ENCODE measurements at places on chromosomes 7 and 10.

DNA sequence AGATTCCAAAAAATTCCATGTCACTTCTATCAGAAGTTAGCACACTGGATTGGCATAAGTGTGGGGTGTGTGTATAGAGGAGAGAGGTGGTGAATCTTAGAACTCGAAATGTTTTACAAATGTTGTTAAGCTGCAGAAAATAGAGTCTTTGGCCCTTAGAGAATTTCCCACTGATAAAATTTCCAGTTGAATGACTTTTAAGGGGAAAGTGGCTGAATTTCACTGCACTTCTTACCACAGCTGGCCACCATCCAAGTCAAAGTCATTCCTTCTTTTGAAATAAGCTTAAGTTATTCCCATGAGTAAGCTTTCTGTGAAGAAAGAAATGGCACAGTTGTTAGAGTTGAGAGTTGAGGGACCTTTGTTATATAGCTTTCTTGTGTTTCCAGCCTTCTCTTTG lies 13.9 kb downstream of the VCL start:
- H3K27ac ChIP-seq, result peak overlapping the region; percentile 22
- H3K4me1 ChIP-seq, result peaks cover 55% of the 10 kb centered on the region
- no peak for DNase-seq

DNA sequence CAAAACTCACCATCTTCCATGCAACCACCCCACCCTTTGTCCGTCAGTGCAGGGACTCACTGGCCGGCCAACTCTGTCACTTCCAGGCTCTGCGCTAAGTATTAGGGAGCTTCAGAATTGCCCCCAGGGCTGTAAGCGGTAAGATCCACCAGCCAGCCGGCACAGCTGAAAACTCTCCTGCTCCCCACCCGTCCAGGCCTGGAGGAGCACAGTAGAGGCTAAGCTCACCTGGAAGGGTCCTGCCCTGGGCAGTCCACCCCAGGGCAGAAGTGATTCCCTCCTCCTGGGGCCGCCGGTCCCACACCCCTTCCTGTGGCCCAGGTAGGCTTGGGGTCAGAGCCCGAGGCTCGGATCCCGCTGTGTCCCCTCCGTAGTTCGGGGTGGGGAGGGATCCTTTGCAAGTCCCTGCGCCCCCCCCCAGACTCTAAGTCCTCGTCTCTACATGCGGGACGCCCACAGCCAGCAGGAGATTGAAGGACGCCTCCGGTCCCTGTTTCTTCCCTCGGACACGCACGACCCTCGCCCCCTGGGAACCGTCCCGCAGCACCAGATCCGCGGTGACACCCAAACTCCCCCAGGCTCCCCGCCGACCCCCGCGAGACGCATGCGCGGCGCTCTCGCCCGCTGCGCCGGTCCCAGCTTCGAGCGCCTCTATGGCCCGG lies 138.9 kb downstream of the ARHGAP22 start:
- H3K4me3 ChIP-seq, result no peak overlapping the region
- H3K4me1 ChIP-seq, result no peaks in the 10 kb centered on the region
- no peak for DNase-seq

GRCh38 chr7:150811-151221 lies 41.6 kb upstream of the FAM20C start:
- H3K27ac ChIP-seq, result peak overlapping the region; percentile 97
- peaks cover 12% of the 10 kb centered on the region for H3K4me1 ChIP-seq
- peak overlapping the region; percentile 77 for H3K4me3 ChIP-seq
- peak; percentile 83 for DNase-seq
- H3K27me3 ChIP-seq, result no peaks in the 10 kb centered on the region

- DNase-seq, result no peak
- H3K27me3 ChIP-seq, result no peaks in the 10 kb centered on the region
- H3K4me1 ChIP-seq, result no peaks in the 10 kb centered on the region
Measured at GRCh38 chr7:68446183-68446582, 1152.1 kb upstream of the AUTS2 start.

DNA sequence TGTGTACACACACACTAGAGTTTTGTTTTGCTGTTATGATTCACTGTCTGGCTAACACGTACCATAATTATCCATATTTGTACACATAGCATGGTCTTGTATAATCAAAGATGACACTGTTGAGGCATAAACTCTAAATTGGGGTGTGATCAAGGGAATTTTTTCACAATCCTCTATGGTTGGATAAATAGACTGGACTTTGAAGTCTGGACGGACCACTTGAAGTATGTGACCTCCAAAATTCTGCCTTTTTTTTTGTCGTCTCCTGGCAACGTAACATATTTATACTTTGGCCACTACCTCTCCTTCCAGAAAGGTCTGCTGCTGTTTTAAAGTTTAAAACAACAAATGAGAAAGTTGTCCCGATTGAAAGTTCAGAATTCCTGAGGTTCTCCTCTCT lies 193.4 kb downstream of the CACNB2 start:
- H3K36me3 ChIP-seq, result no peaks in the 10 kb centered on the region
- no peak overlapping the region for H3K4me3 ChIP-seq
- H3K27me3 ChIP-seq, result no peaks in the 10 kb centered on the region
- no peaks in the 10 kb centered on the region for H3K4me1 ChIP-seq
- H3K27ac ChIP-seq, result no peak overlapping the region
- no peak for DNase-seq

GRCh38 chr10:12241810-12242529 lies 46.0 kb downstream of the CDC123 start:
- H3K27me3 ChIP-seq, result no peaks in the 10 kb centered on the region
- H3K27ac ChIP-seq, result peak overlapping the region; percentile 83
- peaks cover 47% of the 10 kb centered on the region for H3K4me1 ChIP-seq
- DNase-seq, result no peak
- peaks cover 74% of the 10 kb centered on the region for H3K36me3 ChIP-seq

DNA sequence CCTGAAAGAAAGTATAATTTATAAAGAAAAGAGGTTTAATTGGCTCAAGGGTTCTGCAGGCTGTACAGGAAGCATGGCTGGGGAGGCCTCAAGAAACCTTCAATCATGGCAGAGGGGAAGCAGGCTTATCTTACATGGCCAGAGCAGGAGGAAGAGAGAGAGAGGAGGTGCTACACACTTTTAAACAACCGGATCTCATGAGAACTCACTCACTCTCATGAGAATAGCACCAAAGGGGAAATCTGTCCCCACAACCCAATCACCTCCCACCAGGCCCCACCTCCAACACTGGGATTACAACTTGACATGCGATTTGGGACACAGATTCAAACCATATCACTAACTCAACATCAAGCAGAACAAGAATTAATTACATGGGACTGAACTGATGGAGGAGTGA lies 6.9 kb upstream of the ZNF485 start:
- no peaks in the 10 kb centered on the region for H3K36me3 ChIP-seq
- H3K27ac ChIP-seq, result no peak overlapping the region
- H3K4me1 ChIP-seq, result peaks cover 27% of the 10 kb centered on the region
- H3K27me3 ChIP-seq, result no peaks in the 10 kb centered on the region
- DNase-seq, result no peak

DNA sequence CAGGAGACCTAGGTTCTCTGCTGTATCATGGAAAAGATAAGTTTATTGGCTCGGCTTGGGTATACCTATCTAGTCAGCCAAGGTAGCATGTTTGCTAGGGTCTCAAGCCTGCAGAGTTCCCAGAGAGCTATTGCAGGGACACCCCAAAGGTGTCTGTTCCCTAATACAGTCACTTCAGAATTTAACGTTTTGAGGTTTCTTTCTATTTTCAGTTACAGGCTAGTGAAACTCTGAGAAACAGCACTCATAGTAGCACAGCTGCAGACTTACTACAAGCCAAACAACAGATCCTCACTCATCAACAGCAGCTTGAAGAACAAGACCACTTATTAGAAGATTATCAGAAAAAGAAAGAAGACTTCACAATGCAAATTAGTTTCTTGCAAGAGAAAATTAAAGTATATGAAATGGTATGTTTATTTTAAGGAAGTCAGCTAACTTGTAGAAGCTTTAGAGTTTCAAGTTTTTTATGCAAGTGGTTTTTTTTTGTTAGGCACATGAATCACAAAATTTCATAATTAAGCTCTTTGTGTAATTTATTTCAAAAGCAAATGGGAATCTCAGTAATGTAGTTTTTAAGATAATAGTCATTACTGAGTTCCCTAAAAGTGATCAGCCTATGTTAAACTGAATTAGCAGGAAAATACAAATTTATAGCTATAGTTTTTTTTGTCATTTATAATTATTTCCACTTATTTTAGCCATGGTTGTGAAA lies 54.9 kb downstream of the AKAP9 start:
- H3K4me3 ChIP-seq, result no peak overlapping the region
- H3K27me3 ChIP-seq, result no peaks in the 10 kb centered on the region
- H3K27ac ChIP-seq, result no peak overlapping the region
- H3K36me3 ChIP-seq, result peaks cover 5% of the 10 kb centered on the region
- no peak for DNase-seq

DNA sequence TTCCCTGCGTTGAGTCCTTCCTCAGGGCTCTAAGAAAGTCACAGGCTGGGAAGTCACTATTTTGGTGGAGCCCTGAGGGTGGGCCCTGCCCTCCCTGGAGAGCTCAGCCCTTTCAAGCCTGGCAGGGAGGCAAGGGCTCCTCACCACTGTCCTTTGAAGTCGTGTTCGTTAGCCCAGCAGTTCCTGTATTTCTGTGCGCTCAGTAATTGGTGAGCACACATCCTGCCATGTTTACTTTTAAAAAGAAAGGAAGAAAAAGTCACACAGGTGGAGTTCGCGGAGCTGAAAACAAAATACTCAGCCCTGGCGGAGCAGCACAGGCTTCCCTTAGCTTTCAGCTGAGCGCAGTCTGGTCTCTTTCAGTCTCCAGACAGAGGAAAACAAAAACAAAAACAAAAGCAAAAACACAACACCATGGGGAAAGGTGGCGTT lies 37.1 kb downstream of the PRKCQ start:
- no peaks in the 10 kb centered on the region for H3K4me1 ChIP-seq
- H3K27me3 ChIP-seq, result no peaks in the 10 kb centered on the region
- H3K36me3 ChIP-seq, result no peaks in the 10 kb centered on the region
- H3K4me3 ChIP-seq, result no peak overlapping the region

GRCh38 chr7:100466653-100467605 lies 2.9 kb upstream of the SPACDR start:
- H3K36me3 ChIP-seq, result peaks cover 24% of the 10 kb centered on the region
- H3K4me1 ChIP-seq, result peaks cover 23% of the 10 kb centered on the region
- no peaks in the 10 kb centered on the region for H3K27me3 ChIP-seq
- H3K27ac ChIP-seq, result no peak overlapping the region
- DNase-seq, result no peak
- H3K4me3 ChIP-seq, result no peak overlapping the region

GRCh38 chr10:19961076-19962053 lies 145.1 kb downstream of the PLXDC2 start:
- no peak overlapping the region for H3K4me3 ChIP-seq
- no peaks in the 10 kb centered on the region for H3K36me3 ChIP-seq
- no peak overlapping the region for H3K27ac ChIP-seq
- no peaks in the 10 kb centered on the region for H3K4me1 ChIP-seq
- DNase-seq, result no peak

DNA sequence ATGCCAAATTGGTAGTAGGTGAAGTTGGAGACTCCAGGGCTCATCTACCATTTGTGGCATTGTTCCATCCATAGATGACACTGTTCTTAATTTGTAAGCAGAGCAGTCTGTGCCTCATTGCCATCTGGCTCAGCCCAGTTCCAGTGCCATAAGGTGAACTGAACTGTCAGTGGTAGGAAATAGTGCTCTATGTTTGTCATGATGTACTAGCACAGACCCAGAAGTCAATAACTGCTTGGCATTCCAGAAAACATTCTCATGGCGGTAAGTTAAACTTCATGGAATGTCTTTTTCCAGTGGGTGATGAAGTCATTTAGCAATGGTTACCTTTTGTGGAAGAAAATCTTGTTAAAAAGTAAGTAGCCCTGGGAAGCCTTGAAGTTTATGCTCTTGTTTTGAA lies 302.7 kb downstream of the SUGCT start:
- H3K4me1 ChIP-seq, result no peaks in the 10 kb centered on the region
- no peak for DNase-seq
- H3K36me3 ChIP-seq, result no peaks in the 10 kb centered on the region
- no peaks in the 10 kb centered on the region for H3K27me3 ChIP-seq

DNA sequence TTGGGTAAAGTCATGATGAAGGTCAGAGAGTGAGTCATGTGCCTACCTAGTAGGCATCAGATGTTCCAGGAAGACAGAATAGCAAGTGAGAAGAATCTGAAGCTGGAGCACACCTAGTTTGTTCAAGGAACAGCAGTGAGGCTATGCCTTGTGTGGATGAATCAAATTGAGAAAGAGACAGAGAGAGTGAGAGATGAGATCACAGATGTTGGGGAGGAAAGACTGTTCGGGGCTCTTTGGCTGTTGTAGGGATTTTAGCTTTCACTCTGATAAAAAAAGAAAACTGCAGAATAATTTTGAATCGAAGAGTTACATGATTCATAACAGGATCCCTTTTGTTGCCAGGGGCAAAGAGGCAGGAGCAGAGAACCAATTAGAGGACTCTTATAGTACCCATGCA lies 6.3 kb downstream of the LIPF start:
- no peak overlapping the region for H3K4me3 ChIP-seq
- no peaks in the 10 kb centered on the region for H3K36me3 ChIP-seq
- DNase-seq, result no peak
- H3K27me3 ChIP-seq, result no peaks in the 10 kb centered on the region
- no peak overlapping the region for H3K27ac ChIP-seq

DNA sequence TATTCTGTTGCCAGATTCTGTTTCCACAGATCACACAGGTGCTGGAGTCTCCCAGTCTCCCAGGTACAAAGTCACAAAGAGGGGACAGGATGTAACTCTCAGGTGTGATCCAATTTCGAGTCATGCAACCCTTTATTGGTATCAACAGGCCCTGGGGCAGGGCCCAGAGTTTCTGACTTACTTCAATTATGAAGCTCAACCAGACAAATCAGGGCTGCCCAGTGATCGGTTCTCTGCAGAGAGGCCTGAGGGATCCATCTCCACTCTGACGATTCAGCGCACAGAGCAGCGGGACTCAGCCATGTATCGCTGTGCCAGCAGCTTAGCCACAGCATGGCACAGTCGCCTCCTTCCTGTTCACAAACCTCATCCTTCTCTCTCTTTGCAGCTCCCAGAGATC lies 237.5 kb upstream of the PRSS1 start:
- H3K4me1 ChIP-seq, result no peaks in the 10 kb centered on the region
- no peak overlapping the region for H3K4me3 ChIP-seq
- H3K36me3 ChIP-seq, result no peaks in the 10 kb centered on the region
- DNase-seq, result no peak
- no peaks in the 10 kb centered on the region for H3K27me3 ChIP-seq

- no peak for DNase-seq
- no peak overlapping the region for H3K27ac ChIP-seq
- H3K4me3 ChIP-seq, result no peak overlapping the region
- H3K36me3 ChIP-seq, result no peaks in the 10 kb centered on the region
Measured at GRCh38 chr7:143494622-143495021, 16.9 kb downstream of the TAS2R41 start.
